ENCODE measurements at places on chromosomes 5 and 9. TPM values are rescaled to one million over a fixed set of nuclear protein-coding genes. Genes with fewer than 3 reads are reported as not detected.

The SLC1A1 gene
- total RNA-seq = 1.2 TPM

The RNF183 gene
- total RNA-seq = 0.19 TPM

The CCDC183 gene
- 0.19 TPM for total RNA-seq

The PSAT1 gene
- 174 TPM for total RNA-seq

The EMB gene
- 5.4 TPM for total RNA-seq

The SURF4 gene
- total RNA-seq = 195 TPM

The PCDHGA3 gene
- 0.02 TPM for total RNA-seq

The PCDHB4 gene
- 0.06 TPM for total RNA-seq

All from A549 treated with AZD2906 at 1 μM for 4 hours (cell line).